ENCODE measurements at places on chromosomes 11 and 22.

DNA sequence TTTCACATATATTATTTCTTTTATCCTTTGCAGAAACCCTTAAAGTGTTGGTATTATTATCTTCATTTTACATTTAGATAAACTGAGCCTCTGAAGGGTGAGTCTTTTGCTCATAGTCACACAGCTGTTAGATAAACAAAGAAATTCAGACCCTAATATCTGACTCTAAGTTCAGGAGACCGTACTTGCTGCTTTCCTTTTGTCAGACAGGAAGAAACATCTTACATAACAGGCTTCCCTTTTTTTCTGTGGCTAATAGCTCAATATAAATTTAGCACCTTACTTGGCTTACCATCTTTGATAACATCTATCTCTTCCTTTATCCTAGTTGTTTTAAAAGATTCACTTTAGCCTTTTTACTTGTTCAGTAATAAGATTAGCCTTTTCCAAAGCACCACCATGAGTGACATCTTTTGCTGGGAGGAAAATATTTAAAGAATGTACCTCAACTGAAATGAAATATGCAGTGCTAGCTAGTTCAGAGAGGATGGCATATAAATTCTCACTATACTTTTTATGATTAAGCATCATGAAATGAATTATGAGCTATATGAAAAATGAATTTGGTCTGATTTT lies 128.6 kb downstream of the WNT11 start:
- DNase-seq: no peak

- no peak for DNase-seq
These were observed 5.5 kb downstream of the RPS6KA4 start for GRCh38 chr11:64364435-64364834.

- peak; percentile 77 for DNase-seq
These were observed 35.0 kb upstream of the EHF start for GRCh38 chr11:34585735-34586487.

DNA sequence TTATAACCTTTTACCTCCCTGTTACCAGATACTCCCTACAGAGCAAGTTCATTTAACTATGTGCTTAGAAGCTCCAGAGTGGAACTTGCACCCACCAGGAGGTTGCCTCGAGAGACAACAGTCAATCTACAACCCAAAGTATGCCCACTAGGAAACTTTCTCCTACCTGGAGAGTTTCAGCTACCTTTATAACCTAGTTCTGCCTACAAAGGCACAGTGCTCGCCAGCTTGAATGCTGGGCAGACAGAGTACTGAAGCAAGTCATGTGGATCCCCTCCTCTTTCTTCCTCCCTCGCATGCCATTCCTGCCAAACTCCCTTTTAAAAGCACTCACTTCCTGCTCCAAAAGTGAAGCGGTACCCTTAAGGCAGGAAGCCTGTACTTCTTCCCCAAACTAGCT lies 258.9 kb downstream of the SWAP70 start:
- DNase-seq: peak; percentile 81

DNA sequence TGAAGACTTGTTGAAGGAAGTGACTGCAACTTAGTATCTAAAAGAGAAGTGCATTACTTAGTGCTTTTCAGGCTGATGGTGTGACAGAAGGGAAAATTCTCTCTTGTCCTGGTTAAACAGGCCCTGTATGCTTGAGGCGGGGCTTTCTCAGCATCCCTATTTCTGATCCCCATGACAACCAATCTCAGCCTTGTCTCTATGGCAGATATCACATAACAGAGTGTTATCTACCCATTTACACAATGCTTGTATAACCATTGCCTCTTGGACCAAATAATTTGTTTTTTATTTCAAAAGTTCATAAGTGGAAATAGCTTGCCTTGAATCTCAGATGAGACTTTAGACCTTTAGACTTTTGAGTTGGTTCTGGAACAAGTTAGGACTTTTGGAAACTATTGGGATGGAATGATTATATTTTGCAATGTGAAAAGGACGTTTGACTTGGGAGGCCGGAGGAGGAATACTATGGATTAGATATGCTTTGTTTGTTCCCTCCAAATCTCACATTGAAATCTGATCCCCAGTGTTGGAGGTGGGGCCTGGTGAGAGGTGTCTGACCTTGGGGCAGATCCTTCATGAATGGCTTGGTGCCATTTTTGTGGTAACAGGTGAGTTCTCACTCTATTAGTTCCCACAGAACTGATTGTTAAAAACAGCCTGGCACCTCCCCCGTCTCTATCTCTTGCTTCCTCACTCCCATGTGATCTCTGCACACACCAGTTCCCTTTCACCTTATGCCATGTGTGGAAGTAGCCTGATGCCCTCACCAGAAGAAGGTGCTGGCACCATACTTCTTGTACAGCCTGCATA lies 3.1 kb upstream of the GLYAT start:
- DNase-seq: no peak

- DNase-seq: no peak
These were observed 556.5 kb downstream of the MN1 start for GRCh38 chr22:27245056-27245455.

GRCh38 chr11:108224911-108225786 lies 2.3 kb downstream of the ATM start:
- no peak for DNase-seq

GRCh38 chr11:124900464-124900863 lies 2.8 kb upstream of the ROBO4 start:
- no peak for DNase-seq

- no peak for DNase-seq
These were observed 192.3 kb upstream of the C11orf87 start for GRCh38 chr11:109229682-109230081.

GRCh38 chr22:49951000-49951677 lies 9.4 kb upstream of the PIM3 start:
- DNase-seq: no peak

GRCh38 chr11:34514597-34514996 lies 1.0 kb upstream of the ELF5 start:
- no peak for DNase-seq

DNA sequence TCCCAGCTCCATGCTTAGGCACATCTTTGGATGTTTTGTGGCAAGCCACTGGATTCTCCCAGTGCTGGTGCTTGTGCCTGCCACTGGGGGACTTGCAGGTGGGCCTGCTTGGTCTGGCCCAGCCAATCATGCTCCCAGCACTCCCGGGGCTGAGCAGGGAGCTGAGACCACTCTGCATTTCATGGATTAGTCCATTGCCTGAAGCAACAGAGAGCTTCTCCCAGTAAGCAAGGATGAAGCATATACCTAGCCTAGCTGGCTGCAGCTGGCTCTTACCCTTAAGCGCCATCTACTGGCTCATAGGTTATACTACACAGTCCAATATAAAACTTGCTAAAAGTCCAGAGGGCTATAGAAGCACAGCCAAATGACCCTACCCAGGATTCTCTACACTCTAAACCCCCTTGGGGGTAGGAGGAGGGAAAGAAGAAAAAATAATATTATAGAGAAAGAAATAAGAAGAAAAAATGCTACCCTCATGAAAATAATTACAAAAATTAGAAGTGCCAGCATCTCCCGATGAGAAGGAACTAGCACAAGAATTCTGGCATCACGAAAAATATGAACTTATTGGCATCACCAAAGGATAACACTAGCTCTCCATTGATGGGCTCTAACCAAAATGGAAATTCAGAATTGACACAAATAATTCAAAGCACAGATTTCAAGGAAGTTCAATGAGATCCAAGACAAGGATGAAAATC lies 275.3 kb downstream of the C11orf87 start:
- peak; percentile 78 for DNase-seq

DNA sequence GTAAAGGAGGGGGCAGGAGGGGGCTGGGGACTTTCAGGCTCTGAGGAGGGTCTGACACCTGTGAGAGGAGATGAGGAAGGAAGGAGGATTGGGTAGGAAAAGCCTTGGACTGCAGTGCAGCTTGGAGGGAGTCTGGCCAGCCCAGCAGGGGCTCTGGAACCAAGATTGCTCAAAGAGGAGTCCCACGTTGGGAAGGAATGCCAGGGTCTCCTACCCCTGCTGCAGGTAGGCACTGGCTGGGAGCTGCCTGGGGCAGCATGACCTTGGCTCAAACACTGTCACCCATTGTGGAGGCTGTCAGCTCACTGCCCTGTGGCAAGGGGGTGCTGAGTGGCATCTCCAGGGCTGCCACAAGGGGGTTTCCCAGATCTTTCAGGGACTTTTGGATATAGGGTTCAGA lies 94.5 kb downstream of the RPS6KA4 start:
- no peak for DNase-seq

DNA sequence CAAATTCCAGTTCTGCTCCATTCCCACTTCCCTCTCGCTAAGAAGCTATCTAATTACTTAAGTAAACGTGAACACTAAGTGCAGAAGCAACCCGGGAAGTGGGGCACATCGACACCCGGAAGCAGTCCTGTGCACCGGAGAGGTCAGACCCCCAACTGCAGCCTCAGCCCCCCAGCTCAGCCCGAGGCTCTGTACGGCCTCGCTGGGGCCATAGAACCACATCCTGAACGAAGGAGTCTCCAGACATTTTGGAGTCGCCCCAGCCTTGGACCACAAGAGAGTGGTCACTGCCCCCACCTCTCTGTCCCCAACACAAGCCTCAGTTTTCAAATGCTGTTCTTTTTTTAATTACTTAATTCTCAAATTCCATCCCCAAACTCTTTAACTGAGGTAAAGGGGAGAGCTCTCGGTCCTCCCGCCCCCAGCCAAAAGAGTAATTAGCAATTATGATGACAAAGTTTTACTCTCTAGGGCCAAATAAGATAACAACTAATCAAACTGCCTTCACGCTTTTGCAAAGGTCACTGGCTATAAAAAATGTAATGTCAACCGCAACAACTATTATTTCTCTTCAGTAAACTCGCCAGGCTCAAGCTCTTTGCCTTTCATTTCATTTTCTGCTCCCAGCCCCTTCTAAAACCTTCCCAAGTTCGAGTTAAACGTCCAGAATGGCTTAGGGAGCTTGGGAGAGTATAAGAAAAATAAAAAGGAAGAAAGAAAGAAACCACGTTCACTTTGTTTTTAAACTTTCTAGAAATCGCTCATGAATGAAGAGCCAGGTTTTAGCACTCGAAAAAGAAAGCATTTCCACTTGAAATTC lies 2.2 kb downstream of the PAX6 start:
- DNase-seq: peak; percentile 22

Measured in GM23338 (cell line).